HT-29 (cell line): ENCODE measurements at places on chromosomes 3 and 15. TPM values are rescaled to one million over a fixed set of nuclear protein-coding genes. Genes with fewer than 3 reads are reported as not detected.

The DPPA2 gene
- not detected in 2 replicates for total RNA-seq

The PLS1 gene
- 38.5 and 40.3 TPM in 2 replicates for total RNA-seq

The MESP2 gene
- total RNA-seq = 0.15 TPM in 1 of 2 replicates, not detected in the other

The RGMA gene
- not detected in 2 replicates for total RNA-seq

DNA sequence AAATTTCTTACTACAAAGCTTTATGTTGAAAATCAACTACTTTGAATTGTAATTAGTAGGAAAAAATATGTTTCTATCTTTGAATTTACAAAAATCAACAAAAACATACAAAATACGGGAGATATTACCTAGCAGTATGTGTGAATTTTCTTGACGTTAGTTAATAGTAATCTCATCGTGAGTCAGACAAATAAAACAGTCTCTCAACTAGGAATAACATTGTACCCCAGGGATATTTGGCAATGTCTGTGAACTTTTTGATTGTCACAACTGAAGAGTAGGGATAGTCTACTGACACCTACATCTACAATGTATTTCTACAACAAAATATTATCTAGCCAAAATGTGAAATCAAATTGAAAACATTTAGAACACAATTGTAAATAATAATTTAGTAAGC, 250.3 kb downstream of the POLQ start:
- DNase-seq = no peak

GRCh38 chr3:38742550-38742949, 73.5 kb downstream of the SCN10A start:
- DNase-seq = no peak

- no peak for DNase-seq
These were observed at the start of gene NRROS for GRCh38 chr3:196639483-196640296. Gene NRROS (plus strand): TSS chr3:196639694. CDS start chr3:196654540, 14,846 bp downstream.

DNA sequence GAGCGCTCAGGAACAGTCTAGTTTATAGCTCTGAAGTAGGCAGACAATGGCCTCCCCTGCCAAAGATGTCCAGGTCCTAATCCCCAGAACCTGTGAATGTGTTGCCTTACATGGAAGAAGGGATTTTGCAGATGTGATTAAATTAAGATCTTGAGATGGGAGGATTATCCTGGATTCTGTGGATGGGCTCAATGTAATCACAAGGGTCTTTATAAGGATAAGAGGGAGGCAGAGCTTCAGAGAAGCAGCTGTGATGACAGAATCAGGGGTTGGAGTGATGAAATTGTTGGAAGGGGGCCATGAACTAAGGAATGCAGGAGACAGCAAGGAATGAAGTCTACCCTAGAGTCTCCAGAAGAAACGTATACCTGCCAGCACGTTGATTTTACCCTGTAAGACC, 14.0 kb upstream of the GK5 start:
- no peak for DNase-seq

- DNase-seq = peak; percentile 77
These were observed 14.4 kb downstream of the ABHD17C start for GRCh38 chr15:80709542-80709941.

DNA sequence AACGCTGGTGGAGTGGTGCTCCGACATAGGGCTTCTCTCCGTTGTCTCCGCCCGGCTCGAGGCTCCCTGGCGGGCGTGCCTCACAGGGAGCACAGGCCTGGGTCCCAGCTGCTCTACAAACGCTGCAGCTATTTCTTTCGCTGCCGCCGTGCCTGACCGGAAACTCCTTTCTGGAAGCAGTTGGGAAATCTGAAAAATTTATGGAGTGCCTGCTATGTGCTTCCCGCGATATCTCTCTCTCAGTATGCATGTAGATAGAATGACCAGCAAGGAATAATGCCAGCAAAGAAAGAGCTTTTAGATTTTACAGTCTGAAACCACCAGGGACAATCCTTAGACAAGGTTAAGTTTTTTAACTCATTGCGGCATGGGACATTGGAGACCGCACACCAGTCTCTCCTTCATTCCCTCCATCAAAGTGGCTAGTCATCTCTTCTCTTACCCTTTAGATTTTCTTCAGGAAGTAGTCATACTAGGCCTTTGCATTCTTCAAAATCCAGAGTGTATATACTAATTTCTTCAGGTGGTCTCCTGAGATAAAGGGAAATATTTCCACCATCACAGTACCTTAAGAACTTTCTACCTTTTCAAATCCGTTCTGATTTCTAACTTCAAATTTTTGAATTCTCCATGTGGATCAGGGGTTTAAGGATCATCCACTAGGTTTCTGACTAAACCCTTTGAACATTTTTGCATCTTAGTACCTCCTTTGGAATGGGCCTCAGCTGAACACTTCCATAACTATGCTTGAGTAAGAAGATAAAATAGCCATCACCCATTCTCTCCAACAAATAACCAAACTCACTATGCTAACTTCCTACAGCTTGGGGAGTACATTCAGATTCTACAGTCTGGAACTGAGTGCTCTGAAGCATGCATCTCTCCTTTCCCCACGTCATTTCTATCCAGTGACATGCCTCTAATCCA, 1.1 kb upstream of the NPHP3 start:
- no peak for DNase-seq
